OCI-LY7 (cell line): ENCODE measurements at places on chromosomes 3 and 15. TPM values are rescaled to one million over a fixed set of nuclear protein-coding genes. Genes with fewer than 3 reads are reported as not detected.

The COL6A6 gene
- not detected in 2 replicates for total RNA-seq

The WDR49 gene
- total RNA-seq: not detected in 2 replicates

The BUB1B gene
- 162 and 166 TPM in 2 replicates for total RNA-seq

The PLA2G4F gene
- not detected in 2 replicates for total RNA-seq

The ZNF662 gene
- total RNA-seq: not detected in 2 replicates

The USF3 gene
- 18.1 and 20.0 TPM in 2 replicates for total RNA-seq

The DPPA2 gene
- not detected in 2 replicates for total RNA-seq

The GRK7 gene
- not detected in 2 replicates for total RNA-seq
